Daoy (cell line): ENCODE measurements at places on chromosomes 2 and 18. TPM values are rescaled to one million over a fixed set of nuclear protein-coding genes. Genes with fewer than 3 reads are reported as not detected.

Gene CD207
- total RNA-seq = not detected in 2 replicates

Gene BOLL
- not detected in 2 replicates for total RNA-seq

Gene NAT8
- total RNA-seq = not detected in 2 replicates

Gene IL36RN
- not detected in 2 replicates for total RNA-seq

Gene ATOH8
- total RNA-seq = 10.0 and 17.7 TPM in 2 replicates

Gene ACOXL
- 1.6 TPM in 1 of 2 replicates, not detected in the other for total RNA-seq

Gene TUBB8B
- total RNA-seq = not detected in 2 replicates

Gene SLC23A3
- total RNA-seq = 0.63 and 0.86 TPM in 2 replicates

Gene CHST9
- total RNA-seq = 0.06 and 0.09 TPM in 2 replicates

Gene RFTN2
- total RNA-seq = 0.24 TPM in 1 of 2 replicates, not detected in the other

Gene AKAIN1
- not detected in 2 replicates for total RNA-seq

Gene HNRNPLL
- total RNA-seq = 46.9 and 52.7 TPM in 2 replicates

Gene GRP
- not detected in 2 replicates for total RNA-seq

Gene MAB21L4
- total RNA-seq = not detected in 2 replicates

Gene SLC4A3
- total RNA-seq = 2.3 and 2.4 TPM in 2 replicates

Gene RAB12
- total RNA-seq = 27.8 and 33.1 TPM in 2 replicates

Gene APCDD1
- 0.23 and 0.80 TPM in 2 replicates for total RNA-seq

Gene TEKT4
- not detected in 2 replicates for total RNA-seq

Gene CMPK2
- 4.3 and 4.5 TPM in 2 replicates for total RNA-seq

Gene SULT6B1
- not detected in 2 replicates for total RNA-seq

Gene GALNT3
- 4.7 and 9.3 TPM in 2 replicates for total RNA-seq

Gene SLC8A1
- total RNA-seq = 5.3 and 9.0 TPM in 2 replicates

Gene ITM2C
- 41.8 and 41.9 TPM in 2 replicates for total RNA-seq

Gene AP1S3
- 15.0 and 20.0 TPM in 2 replicates for total RNA-seq

Gene CACNB4
- 0.12 and 0.17 TPM in 2 replicates for total RNA-seq

Gene SULT1C2
- total RNA-seq = 1.0 and 7.7 TPM in 2 replicates

Gene FLACC1
- total RNA-seq = not detected in 2 replicates

Gene IL36B
- total RNA-seq = not detected in 2 replicates

Gene LIMS3
- 0.42 and 0.86 TPM in 2 replicates for total RNA-seq

Gene EVX2
- not detected in 2 replicates for total RNA-seq

Gene CNDP1
- total RNA-seq = not detected in 2 replicates

Gene LYPD6
- 6.7 and 8.5 TPM in 2 replicates for total RNA-seq

Gene SERPINB3
- total RNA-seq = not detected in 2 replicates

Gene DBI
- 93.6 and 133 TPM in 2 replicates for total RNA-seq

Gene FN1
- total RNA-seq = 2,790 and 3,465 TPM in 2 replicates

Gene INHA
- 0.36 and 0.80 TPM in 2 replicates for total RNA-seq

Gene C2orf78
- under 0.01 TPM in 1 of 2 replicates, not detected in the other for total RNA-seq

Gene POLE4
- total RNA-seq = 31.8 and 46.5 TPM in 2 replicates

Gene SPATS2L
- 64.1 and 66.2 TPM in 2 replicates for total RNA-seq

Gene HRH4
- 0.06 TPM in 1 of 2 replicates, not detected in the other for total RNA-seq

Gene KCNK3
- total RNA-seq = 0.03 and 0.80 TPM in 2 replicates

Gene AOX1
- total RNA-seq = 2.3 and 11.7 TPM in 2 replicates

Gene SOX11
- 11.0 and 11.2 TPM in 2 replicates for total RNA-seq

Gene SPEG
- total RNA-seq = 4.9 and 18.4 TPM in 2 replicates

Gene DTYMK
- 105 and 141 TPM in 2 replicates for total RNA-seq

Gene RGPD3
- 0.06 and 0.80 TPM in 2 replicates for total RNA-seq

Gene PFN4
- 0.74 and 4.7 TPM in 2 replicates for total RNA-seq

Gene GPR45
- not detected in 2 replicates for total RNA-seq

Gene KYNU
- total RNA-seq = 11.7 and 16.9 TPM in 2 replicates

Gene RTP5
- not detected in 2 replicates for total RNA-seq

Gene OR6B2
- total RNA-seq = not detected in 2 replicates

Gene GDF7
- 0.06 and 0.11 TPM in 2 replicates for total RNA-seq

Gene LYG1
- not detected in 2 replicates for total RNA-seq

Gene THSD7B
- not detected in 2 replicates for total RNA-seq

Gene NEB
- total RNA-seq = 0.17 and 0.48 TPM in 2 replicates

Gene RBFA
- total RNA-seq = 19.9 and 22.6 TPM in 2 replicates

Gene THUMPD2
- 13.6 and 15.8 TPM in 2 replicates for total RNA-seq

Gene TOGARAM2
- total RNA-seq = 0.29 TPM in 1 of 2 replicates, not detected in the other

Gene BCL2L11
- 2.4 and 4.8 TPM in 2 replicates for total RNA-seq

Gene CIAO1
- 136 and 166 TPM in 2 replicates for total RNA-seq
